Skin of body (tissue), 3 donors: ENCODE measurements at places on chromosomes 2 and 18.
A peak's percentile ranks its signal among the peaks of the same experiment; 100 is the strongest.

GRCh38 chr2:234438305-234438977 lies 58.4 kb downstream of the ARL4C start:
- no peak for DNase-seq

DNA sequence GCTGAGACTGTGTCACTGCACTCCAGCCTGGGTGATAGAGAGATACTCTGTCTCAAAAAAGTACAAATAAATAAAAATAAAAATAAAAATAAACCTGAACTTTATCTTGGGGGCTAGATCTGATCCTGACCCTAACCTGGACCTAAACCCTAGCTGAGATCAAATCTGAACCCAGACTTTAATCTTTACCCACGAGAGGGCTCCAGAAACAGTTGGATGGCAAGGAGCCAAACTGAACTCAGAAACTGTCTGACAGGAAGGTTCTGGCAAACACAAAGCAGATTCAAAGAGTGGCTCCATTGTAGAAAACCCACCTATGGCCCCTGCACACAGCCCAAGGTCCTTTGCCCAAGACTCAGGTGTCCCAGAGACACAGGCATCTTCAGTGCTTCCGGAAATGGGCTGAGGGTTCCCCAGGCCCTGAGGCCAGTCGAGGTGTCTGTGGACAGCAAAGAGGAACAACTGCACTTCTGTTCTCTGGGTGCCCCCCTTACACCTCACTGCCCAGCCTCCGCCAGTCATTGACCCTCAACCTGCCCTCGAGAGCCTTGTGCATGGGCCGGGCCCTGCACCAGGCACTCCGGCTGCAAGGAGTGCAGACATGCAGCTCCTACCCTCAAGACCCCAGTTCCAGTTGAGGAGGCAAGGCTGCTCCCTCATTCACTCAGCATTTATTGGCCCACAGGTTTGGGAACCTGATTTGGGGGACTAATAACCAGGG lies 95.2 kb downstream of the TFCP2L1 start:
- DNase-seq: no peak

GRCh38 chr2:16507655-16508489 lies 157.8 kb downstream of the CYRIA start:
- no peak for DNase-seq

GRCh38 chr2:239457586-239458445 lies 57.0 kb upstream of the HDAC4 start:
- no peak for DNase-seq

DNA sequence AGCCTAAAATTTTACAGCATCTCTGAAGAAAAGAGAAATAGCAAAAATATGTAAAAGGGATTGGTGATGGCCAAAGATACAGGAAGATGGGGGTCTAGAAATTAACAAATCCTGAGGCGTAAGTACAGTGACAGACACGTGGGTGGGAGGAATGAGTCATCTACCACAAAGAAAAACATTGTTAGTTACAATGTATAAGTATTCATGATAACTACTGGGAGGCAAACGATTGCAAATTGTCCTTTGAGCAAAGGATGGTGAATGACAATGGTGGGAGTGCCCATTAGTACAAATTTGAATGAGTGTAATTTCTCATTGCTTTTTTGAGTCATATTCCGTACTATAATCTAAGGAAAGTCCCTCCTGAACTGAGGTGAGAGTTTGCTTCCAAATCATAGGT lies 809.0 kb upstream of the FAM98A start:
- DNase-seq: no peak

GRCh38 chr2:23718931-23719700 lies 207.8 kb downstream of the ATAD2B start:
- DNase-seq: peak; percentile 50

GRCh38 chr2:157587576-157587975 lies 41.1 kb downstream of the ACVR1C start:
- no peak for DNase-seq
